ENCODE measurements at places on chromosomes 5 and 9. TPM values are rescaled to one million over a fixed set of nuclear protein-coding genes. Genes with fewer than 3 reads are reported as not detected.

CA9 gene
- 0.93 TPM for polyA plus RNA-seq

DNA sequence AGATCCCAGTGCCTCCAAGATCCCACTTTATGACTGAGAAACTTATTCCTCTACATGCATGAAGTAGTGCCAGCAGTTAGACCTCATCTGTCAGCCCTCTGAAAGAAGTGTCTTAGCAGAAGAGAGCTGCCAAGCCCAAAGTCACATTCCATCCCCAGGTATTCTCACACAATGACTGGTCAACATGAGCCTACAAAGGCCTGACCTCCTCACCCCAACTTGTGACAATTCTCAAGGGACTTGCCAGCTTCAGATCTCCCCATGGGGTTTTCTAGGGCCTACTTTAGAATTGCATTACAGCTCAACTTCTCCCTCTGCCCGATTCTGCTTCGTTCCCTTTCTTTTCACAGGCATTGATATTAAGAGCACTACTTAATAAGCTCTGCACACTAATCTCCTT lies 393.8 kb upstream of the SLC30A5 start:
- DNase-seq, result no peak

ZDHHC11 gene
- 11.8 TPM for polyA plus RNA-seq

DNA sequence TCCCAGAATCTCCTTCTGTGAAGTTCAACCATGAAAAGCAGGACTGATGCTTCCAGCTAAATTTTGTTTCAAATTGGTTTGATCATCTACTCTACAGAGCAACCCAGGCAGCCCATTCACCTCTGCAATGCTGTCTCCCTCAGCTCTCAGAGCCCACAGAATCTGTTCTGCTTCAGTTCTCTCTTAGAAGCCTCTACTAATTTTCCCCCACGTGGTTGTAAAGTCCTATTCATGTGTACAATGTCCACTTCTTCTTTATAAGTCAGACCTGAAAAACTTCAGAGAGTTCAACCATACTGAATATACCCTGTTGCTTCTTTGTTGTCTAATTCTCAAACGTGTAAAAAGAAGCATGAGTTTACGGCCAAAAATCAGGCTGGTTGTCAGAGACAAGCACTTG lies 21.3 kb upstream of the FAM13B start:
- DNase-seq, result no peak

DNA sequence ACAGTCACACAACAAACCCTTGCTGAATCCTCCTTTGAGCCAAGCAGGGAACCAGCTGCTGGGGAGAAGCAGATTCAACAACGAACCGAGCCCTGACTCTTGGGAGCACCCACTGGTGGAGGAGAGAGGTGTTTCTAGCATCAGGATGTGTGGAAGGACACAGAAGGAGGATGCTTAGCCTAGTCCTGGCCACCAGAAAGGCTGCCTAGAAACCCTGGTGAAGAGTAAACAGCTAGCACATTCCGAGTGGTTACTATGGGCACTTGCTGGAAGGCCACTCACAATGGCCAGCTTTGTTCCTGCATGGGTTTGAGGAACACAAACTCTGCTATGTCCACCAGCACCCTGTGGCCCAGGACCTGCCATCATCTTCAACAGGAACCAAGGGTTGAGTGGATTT lies 1.8 kb downstream of the TIFAB start:
- DNase-seq, result no peak

GRCh38 chr5:103260951-103261350 lies 2.4 kb downstream of the MACIR start:
- DNase-seq, result no peak

GRCh38 chr9:129936222-129936621 lies 101.0 kb downstream of the USP20 start:
- DNase-seq, result no peak

DNA sequence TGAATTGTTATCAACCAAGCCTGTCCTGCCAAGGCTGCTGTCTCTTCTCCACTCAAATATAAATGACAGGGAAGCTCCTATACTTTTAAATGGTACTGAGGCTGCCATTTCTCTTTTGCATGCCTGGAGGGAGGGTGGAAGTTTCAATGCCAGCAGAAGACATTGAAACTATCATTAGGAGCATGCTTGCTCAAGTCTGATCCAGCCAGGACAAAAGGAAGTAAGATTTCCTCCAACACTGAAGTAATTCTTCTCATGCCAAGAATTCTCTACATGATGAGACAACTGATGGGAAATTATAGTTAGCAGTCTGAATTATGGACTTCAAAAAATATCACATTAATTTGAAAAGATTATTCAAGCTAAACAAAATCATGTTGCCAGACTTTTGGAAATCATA lies 5.4 kb downstream of the SPINK6 start:
- DNase-seq, result no peak

GRCh38 chr9:120410925-120411501 lies 169.0 kb downstream of the CDK5RAP2 start:
- DNase-seq, result no peak

DNA sequence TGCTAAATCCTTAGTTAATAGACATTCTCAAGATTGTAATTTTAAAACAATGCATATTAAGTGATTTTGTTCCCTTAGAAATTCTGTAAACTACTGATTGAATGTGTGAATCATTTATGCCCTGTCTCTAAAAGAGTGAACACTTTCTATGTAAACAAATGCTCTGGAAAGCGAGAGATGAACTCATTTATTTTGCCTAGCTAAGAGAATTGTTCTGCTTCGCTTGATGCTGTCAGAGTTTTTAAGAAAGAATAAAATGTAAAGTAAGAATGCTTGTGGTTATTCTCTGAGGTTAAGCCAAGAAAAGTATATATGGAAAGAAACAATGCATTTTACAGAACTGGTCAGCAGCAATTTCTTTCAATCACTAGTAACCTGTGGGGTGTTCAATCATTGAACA lies 347.4 kb upstream of the NUDT12 start:
- no peak for DNase-seq

CACNA1B gene
- polyA plus RNA-seq, result 0.23 TPM

SPARC gene
- 2,320 TPM for polyA plus RNA-seq

DNA sequence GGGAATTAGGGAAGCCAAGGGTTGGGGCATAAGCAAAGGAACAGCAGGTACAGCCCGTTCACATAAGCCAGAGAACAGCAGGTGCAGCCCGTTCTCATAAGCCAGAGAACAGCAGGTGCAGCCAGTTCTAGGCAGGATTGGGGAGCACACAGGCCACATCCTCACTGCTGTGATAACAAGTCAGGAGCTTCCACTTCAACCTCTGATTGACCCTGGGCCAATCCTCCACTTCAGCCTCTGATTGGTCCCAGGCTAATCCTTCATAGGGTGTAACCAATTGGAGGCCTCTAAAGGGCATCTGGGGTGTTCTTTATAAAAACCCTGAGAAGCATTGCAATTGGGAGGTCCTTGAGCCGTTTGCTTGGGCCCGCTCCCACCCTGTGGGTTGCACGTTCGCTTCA lies 27.5 kb downstream of the CEL start:
- DNase-seq, result no peak

GRCh38 chr5:164203581-164204225 lies 698.3 kb downstream of the MAT2B start:
- no peak for DNase-seq

CYSRT1 gene
- polyA plus RNA-seq, result 13.9 TPM

DNA sequence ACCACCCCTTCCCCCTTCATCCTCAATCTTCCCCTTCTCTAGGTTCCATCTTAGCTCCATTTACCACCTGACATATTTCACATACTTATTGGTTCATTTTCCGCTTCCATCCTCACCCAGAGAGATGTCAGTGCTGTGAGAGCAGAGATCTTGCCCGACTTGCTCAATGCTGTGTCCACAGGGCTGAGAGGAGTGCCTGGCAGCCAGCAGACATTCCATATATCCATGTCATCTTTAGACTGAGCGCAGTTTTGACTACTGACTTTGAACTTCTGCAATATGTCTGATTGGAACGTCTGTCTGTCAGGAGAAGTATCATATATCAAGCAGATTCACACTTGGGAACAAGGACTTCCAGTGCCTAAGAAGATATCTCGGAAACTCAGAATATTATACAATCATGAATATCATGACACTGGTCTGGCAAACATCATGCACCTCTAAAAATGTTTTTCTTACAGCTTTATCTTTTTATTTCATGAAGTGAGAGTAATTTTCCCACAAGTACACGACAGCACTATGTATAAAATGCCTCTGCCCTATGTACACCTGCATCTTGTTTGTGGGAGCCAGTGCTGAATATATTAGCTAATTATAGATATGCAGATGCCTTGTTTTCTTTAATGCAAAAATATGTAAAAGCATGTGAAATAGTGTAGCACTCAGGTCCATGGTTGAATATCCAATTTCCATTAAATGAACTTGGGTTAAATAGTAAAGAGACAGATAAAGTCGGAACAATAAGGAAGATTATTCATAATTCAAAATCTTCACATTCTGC lies 454.0 kb upstream of the DAP start:
- no peak for DNase-seq

DNA sequence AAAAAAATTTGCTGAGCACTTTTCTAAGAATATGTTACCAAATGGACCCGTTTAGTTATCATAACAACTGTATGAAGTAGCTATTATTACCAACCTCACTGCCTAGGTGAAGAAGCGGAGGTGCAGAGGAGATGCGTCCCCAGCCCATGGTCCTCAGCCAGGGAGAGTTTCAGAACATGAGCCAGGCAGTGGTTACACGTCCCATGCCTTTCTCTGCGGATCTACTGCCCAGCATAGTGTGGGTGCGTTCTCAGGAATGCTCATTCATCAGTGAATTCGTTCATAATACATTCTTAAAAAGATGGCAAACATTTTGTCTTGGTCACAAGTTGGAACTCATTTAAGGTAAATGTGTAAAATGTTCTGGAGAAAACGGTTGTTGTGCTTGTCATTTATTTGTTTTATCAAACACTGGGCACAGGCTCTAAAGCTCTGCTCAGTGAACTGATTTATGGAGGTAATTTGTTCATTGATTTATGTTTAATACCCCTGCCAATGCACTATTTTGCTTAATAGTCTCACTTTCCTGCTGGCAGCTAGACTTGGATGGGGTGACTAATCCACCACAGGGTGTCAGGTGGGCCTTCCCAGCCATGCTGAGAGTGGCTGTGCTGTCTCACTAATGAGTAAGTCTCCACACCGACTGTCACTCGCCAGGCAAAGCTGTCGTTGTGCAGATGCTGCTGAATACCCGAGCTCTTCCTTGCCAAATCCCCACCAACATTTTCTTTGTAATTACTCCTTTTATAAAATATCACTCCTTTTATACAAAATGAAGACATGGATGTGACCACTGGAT lies 248.8 kb downstream of the TENT4A start:
- no peak for DNase-seq

ATP10B gene
- polyA plus RNA-seq, result 0.54 TPM

GRCh38 chr9:120876842-120877240 lies at the start of gene PHF19:
Gene PHF19, minus strand, starts transcription at chr9:120877188. Its CDS starts 2,447 bp downstream, at chr9:120874741.
- no peak for DNase-seq

DNA sequence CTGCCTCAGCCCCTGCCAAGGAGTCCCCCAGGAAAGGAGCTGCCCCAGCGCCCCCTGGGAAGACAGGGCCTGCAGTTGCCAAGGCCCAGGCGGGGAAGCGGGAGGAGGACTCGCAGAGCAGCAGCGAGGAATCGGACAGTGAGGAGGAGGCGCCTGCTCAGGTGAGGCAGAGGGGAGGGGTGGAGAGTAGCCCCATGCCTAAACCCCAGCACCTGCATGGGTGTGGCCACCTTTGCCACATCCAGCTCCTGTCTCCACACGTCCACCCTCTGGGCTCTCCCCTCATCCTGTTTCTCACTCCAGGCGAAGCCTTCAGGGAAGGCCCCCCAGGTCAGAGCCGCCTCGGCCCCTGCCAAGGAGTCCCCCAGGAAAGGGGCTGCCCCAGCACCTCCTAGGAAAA lies 17.2 kb downstream of the TCOF1 start:
- no peak for DNase-seq

GRCh38 chr9:126450668-126451205 lies 124.1 kb downstream of the MVB12B start:
- DNase-seq, result no peak

FAM120AOS gene
- polyA plus RNA-seq, result 58.6 TPM

FOXI1 gene
- polyA plus RNA-seq, result 7.9 TPM

IRX4 gene
- polyA plus RNA-seq, result 0.61 TPM

- DNase-seq, result no peak
Observed at GRCh38 chr5:53882676-53883031, 322.2 kb downstream of the NDUFS4 start.

GRCh38 chr5:171759777-171760176 lies 25.8 kb upstream of the SMIM23 start:
- DNase-seq, result no peak

DNA sequence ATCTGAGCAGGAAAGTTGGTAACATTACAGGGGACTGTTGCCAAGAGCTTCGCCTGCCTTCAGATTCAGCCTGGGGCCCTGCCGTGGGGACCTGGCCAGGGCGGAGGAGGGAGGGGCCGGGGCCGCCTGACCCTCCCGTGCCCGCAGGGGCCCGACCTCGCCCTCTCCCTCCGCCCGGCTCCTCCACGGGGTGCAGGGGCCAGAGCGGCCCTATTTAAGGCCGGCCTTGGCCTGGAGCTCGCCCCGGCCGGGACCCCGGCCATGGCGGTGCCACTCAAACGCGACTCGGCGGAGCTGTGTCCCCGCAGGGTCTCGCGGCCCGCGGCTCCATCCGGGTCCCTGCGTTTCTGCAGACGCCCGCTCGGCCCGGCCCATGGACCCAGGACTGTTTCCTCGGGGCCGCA lies 757 bp downstream of the TMEM250 start:
- no peak for DNase-seq

SNAPC3 gene
- 45.2 TPM for polyA plus RNA-seq

DNA sequence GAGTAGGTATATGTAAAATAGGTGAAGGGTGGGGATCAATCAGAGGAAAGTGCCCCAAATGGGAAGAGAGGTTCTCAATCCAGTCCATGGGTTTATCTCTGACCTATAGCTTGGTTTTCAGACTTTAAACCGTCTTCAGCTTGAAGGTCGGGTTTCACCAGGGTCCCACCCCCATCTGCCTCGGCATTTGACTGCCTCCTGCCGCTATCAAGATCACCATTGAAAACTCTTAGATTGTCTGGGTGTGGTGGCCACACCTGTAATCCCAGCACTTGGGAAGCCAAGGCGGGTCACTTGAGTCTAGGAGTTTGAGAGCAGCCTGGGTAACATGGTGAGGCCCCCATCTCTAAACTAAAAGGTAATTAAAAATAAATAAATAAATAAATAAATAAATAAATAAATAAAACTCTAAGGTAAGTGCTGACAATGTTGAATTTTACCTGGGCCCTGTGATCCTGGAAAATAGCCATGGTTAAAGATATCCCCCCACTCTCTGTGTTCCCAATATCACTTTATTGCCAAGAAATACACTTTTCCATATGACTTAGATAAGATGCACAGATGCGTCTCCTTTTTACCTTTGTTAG lies 48.8 kb downstream of the TARS1 start:
- no peak for DNase-seq

GRCh38 chr5:1368756-1369155 lies 23.9 kb upstream of the CLPTM1L start:
- no peak for DNase-seq

CDC20B gene
- polyA plus RNA-seq, result 0.59 TPM

GRCh38 chr9:78892769-78893168 lies 595.8 kb downstream of the PSAT1 start:
- no peak for DNase-seq

MYMK gene
- polyA plus RNA-seq, result 0.30 TPM

- no peak for DNase-seq
Observed at GRCh38 chr5:140018096-140018481, 25.0 kb downstream of the NRG2 start.
